GM12878 (cell line): ENCODE measurements at places on chromosomes 1 and 21. TPM values are rescaled to one million over a fixed set of nuclear protein-coding genes. Genes with fewer than 3 reads are reported as not detected.

The NFIA gene
- 0.10 and 0.29 TPM in 2 replicates for total RNA-seq

The IKBKE gene
- 30.0 and 33.4 TPM in 2 replicates for total RNA-seq

The SPRR3 gene
- total RNA-seq = not detected in 2 replicates

The BARHL2 gene
- total RNA-seq = not detected in 2 replicates

The FAM43B gene
- not detected in 2 replicates for total RNA-seq

The SPATA21 gene
- total RNA-seq = 0.05 TPM in 2 replicates

The KPRP gene
- total RNA-seq = not detected in 2 replicates

The FCGR1A gene
- not detected in 2 replicates for total RNA-seq

The S100B gene
- total RNA-seq = not detected in 2 replicates

The SPRR2F gene
- not detected in 2 replicates for total RNA-seq
